Bronchial epithelial cell (primary cell): ENCODE measurements at places on chromosomes 13 and 19.

DNA sequence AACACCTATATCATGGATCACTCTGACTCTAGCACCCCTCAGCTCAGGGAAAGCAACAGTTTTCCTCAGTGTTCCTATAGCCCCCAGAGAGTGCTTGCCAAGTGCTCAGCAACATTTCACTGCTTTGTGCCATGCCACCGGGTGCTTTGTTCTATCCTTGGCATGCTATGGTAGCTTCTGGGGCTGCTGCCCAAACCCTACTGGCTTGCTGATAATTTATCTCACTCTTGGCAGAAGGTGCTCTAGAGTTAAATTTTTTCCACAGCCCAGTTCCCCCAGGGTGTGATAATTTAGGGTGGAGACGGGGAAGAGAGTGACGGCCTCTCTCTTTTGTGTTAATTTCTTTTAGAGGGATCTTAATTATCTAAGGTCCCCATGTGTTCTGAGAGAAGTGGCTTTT, 12.6 kb upstream of the CSNK1A1L start:
- no peak for DNase-seq

GRCh38 chr19:19217099-19217498, 5.3 kb downstream of the NCAN start:
- DNase-seq: peak; percentile 10

DNA sequence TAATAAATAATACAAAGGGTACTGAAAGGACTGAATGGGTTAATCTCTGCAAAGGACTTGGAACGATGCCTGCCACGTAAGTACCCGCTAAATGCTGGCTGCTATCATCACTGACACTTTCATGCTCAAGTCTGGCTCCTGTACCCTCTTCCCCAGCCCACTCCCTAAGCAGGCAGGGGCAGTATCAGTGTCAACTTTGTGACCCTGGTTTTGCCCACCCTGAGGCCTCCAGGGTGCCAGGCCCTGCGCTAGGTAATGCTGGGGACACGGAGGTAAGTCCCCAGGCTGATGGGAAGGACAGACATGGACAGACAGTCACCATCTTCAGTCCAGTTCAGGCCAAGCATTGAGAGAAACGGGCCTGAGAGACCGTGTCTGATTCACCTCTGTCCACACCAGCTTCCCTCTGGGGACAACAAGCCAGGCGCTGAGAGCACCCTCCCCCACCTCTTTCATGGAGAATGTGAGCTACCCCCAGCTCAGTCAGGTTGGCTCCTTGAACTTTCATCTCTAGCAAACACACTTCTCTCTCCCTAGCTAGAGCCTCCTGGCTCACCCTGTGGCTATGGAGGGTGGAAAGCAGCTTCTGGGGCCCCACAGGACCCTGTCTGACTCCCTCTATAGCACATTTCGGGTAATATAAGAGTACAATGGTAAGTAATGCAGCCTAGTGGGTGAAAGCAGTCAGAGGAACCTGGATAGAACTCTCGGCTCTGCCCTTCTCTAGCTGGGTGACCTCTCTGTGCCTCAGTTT, 800 bp downstream of the ETFB start:
- peak; percentile 18 for DNase-seq

GRCh38 chr13:40668335-40668734, 1.9 kb upstream of the FOXO1 start:
- no peak for DNase-seq

DNA sequence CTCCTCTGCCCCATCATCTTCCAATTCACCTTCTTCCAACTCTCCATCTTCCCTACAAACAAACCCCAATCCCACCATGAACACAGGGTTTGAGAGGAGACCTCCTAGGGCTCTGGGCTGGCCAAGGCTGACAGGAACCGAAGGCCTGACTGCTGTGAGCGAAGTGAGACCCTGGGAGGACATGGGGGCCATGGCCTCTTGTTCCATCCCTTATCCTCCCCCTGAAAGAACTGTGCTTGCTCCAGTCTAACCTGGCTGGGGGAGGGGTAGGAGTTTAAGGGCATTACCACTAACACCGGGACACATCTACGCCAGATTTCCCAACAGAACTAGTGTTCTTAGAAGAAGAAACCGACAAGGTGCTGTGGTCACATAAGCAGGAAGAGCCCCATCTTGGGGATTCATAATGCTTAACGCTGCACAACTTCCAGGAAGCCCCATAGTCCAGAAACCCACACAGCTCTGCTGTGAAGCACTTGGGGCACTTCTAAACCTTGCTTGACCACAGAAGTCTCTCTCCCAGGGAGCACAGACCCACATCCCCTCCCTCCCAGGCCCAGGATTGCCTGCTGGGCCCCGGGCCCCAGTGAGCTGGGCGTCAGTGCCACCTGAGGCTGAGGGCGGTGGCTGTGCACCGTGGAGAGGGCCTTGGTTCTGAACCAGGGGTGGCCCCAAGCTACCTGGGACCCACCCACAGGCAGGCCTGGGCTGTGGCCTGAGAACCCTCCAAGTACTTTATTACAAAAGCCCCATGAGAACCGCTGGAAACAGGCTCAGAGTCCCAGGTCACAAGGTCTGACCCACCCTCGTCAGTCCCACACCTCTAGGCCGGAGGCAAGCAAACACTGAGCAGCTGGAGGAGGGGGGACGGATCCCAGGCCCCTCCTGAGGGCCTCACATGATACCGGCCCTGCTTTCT, 18.8 kb downstream of the ZC3H4 start:
- DNase-seq: no peak

DNA sequence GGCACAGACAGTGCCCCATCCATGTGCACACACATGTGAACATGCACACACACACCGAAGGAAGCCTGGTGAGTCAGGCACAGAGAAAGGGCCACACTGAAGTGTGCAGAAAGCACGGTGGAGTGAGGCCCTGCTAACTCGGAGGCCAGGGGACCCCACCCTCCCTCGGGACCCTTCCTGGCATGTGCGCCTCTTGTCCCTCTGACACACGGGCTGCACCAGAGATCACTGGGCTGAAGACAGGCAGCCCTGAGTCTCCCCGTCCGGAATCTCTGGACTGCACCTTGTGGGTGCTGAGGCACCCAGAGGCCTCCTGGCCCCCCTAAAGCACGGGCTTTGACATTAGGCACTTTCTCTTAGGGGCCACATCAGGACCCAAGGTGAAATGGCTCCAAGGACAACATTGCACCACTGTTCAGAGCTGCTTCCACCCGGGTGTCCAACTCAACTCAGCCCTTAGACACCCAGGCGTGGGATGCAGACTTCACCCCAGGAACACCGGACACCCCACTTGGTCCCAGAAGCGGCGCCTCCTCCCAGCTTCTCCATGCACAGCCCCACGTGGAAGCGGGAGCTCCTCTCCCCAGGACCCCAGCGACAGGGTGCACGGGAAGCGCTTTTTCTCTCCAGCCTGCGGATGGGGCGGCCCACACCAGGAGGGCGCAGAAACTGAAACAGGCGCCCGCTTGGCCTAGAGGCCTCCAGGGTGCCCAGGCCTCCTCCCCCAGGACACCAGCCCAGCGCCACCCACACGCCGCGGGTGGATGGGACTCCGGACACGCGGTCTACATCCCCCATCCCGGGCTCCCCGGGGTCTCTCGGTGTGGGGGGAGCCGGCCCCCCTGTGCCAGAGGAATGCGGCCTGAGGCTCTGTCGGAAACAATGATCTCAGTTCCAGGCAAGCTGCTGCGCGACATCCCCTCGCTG, 90.2 kb downstream of the SPACA7 start:
- no peak for DNase-seq

DNA sequence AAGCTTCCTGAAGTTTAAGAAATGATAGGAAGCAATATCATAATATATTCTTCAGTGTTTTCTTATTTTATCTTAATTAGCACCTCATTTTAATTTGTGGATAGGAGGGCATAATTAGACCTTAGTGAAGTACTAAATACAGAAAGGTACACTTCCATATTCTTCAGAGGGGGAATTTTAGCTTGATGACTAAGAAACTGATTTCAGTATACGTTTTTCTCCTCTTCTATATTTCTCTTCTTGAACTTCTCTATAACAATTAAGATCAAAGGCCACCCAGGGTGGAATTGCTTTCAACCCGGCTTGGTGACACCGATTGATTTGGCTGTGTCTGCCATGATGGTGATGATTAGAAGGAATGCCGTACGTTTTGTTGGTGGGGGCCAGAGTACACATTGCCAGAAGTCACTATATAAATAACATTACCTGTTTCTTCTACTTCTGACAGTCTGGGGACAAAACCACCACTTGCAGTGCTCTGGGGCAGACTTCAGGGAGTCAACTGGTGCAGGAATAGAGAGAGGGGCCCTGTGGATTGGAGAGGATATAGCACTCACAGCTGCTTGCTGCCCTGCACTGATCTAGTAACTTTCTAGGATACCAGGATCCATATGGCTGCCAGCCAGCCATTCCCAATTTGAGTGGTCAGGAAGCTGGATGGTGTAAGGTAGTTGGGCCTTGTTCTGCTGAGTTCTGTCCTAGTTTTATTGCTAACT, 73.8 kb downstream of the SPATA13 start:
- DNase-seq: no peak

- DNase-seq: no peak
Measured at GRCh38 chr13:75458696-75459422, 23.1 kb downstream of the TBC1D4 start.

- DNase-seq: peak; percentile 61
Measured at GRCh38 chr19:49331616-49332055, 3.6 kb upstream of the CD37 start.

GRCh38 chr13:43805071-43805468, 18.3 kb upstream of the ENOX1 start:
- DNase-seq: peak; percentile 100

GRCh38 chr19:14369399-14370168, 11.7 kb upstream of the ADGRE5 start:
- DNase-seq: no peak

DNA sequence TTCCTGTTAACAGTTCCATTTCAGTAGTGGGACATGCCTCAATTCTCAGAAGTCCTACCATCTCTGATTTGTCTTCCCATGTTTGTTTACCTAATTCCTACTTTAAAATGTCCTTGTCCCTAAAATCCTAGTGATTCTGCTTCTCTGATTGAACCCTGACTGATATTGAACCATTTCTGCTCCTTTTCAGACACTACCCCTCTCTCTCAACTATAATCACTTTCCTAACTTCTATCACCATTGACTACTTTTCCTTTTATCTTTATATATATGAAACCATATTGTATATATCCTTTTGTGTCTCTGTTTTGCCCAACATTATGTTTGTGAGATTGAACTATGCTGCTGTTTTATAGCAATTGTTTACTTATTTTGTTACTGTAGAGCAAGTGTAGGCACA, 15.6 kb upstream of the ZNF227 start:
- no peak for DNase-seq

GRCh38 chr13:30466841-30467252, 1.1 kb upstream of the HMGB1 start:
- no peak for DNase-seq

DNA sequence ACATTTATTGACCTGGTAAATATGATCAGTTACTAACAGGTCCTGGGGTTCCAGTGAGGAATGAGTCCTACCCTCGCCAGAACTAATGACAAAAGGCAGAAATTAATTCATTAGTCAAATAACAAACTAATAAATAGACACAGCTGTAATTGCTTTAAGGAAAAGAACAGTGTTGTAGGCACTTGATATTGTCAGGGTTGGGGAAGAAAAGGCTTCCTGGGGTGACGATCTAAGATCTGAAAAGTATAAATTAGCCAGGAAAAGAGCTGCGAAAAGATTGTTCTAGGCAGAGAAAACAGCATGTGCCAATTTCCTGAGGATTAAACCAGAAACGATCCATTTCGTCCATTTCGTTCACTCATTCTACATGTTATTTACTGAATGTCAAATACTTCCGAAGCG, 670 bp upstream of the CHAF1A start:
- no peak for DNase-seq

- DNase-seq: no peak
Measured at GRCh38 chr19:5587661-5588060, 19.9 kb upstream of the TINCR start.

DNA sequence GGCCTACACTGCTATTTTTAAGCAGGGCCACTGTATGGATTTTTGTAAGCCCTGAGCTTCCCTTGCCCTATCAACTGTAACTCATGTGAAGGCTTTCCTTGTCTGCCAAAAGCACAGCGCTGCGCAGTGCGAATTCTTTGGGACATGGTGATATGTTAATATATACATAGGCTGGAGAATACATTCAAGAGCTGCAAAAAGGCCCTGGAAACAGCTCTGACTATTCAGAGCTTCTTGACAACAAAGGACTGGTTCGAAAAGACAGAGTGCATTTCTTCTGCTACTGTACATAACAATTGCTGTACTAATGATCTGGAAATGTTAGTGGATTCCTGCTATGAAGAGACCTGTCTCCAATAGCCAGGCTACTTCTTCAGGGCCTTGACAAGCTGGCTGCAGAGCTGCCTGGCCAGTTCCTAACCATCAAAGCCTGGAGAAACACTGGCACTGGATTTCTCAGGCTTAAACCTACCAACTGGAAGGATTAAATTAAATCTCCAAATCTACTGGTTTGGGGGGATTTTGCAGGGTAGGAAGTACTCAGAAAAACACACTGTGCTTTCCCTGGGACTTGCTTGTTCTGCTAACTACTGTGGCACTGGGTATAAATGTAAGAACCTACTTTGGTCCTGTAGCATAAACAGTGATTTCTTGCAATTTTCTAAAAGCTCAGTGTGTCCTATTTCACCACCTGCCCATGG, 246.9 kb downstream of the DNAJC15 start:
- no peak for DNase-seq

DNA sequence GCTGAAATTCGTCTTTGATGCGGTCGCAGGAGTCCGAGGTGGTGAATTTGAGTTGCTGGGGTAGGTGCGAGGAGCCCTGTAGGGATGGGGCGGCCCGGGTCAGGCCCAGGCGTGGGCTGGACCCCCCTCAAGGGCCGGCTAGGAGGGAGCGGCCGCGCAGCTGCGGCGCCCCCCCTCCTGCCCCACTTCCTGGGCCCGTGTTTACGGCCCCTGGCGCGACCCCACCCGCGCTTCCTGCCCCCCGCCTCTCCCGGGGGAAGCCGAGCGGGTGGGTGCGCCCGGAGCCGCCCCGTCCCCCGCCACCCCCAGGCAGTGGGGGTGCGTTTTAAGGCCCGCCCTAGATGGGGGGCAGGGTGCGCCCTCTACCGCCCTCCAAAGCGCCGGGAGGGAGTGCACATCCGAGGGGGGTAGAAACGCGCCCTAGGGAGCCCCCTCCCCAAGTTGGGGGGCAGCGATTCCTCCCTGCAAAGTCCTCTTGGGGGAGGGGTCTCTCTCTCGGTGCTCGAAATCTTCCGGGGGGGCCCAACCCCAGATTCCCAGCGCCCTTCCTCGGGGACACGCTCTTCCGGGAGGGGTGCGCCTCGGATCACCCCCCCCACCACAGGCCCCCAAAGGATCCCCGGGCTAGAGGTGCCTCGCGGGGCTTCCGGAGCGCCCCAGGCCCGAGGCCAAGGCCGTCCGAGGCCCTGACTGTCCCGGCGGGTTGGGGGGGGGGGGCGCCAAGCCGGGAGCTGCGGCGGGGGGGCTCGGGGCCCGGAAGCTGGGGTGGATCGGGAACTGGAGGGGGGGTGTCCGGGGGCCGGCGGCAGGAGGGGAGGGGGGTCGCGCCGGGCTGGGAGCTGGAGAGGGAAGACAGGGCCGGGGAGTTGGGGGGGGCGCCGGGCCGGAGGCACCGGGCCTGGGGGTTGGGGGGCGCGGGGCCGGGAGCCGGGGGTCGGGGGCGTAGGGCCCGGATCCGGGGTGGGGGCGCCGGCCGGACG, 823 bp downstream of the TLE5 start:
- no peak for DNase-seq

GRCh38 chr19:29662604-29663404, 2.5 kb upstream of the PLEKHF1 start:
- DNase-seq: peak; percentile 75
